ENCODE measurements at places on chromosomes 7 and 10.

- no peak for DNase-seq
These were observed 19.0 kb upstream of the C10orf71 start for GRCh38 chr10:49280001-49280408.

- DNase-seq: no peak
These were observed 33.6 kb upstream of the CHST15 start for GRCh38 chr10:124126983-124127385.

DNA sequence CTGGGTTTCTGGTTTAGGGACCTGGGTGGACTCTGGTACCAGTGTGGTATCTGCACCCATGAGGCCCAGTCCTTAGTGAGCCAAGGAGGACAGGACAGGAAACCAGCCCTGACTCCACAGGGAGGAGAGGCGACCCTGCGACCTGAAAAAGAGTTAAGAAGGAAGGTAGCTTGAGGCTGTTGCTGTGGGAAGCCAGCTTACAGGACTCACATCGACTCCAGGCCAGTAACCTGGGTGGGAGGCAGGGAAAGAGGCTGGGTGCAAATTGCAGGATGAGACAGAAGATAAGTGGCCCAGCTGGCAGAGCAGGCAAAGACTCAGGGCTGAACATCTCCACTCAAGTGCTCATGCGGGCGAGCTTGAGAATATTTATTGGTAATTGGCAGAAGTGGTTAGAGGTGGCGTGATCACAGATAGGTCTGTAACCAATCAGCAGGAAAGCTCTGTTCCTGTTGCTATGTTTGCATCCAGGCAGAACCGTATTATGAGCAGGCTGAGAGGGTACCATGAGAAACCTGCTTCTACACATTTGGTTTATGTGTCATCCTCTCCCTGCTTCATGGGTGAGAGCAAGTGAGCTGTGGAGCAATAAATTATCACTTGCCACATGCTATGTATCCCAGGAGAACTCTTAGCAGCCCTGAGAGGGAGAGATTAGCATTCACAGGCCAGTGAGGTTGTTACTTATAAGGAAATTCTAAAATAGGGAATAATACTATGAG, 11.0 kb downstream of the TLL2 start:
- DNase-seq: no peak

GRCh38 chr10:48957361-48958151, 17.9 kb upstream of the LRRC18 start:
- no peak for DNase-seq

GRCh38 chr10:74875966-74876365, 49.6 kb downstream of the KAT6B start:
- no peak for DNase-seq

DNA sequence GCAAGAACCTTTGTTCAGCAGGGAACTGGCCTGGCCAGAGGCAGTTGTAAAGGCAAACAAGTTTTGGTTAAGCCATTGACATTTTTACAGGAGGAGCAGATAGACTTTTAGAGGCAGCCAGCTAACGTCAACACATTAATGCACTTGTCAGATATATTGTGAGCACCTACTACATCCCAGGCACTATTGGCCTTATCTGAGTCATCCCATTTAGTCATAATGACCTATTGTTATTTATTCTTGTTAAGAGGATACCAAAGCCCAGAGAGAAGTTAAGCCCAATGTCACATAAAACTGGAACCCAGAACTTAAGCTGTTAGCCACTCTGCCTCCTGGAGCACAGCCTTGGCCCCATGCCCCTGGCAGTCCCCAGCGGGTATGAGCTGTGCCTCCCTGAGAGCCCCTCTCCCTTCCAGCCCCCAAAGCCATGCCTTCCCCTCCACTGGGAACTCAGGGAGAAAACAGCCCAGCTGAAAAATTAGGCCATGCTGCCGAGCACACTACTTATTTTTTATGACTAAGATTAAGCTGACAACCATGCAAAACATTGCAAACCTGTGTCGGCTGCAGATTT, 32.7 kb upstream of the TRIM8 start:
- DNase-seq: no peak

GRCh38 chr10:6763423-6763822, 183.3 kb upstream of the PRKCQ start:
- DNase-seq: no peak

GRCh38 chr7:151971829-151972228, 15.6 kb downstream of the GALNTL5 start:
- DNase-seq: no peak

GRCh38 chr10:110989016-110989415, 69.6 kb downstream of the SHOC2 start:
- DNase-seq: no peak

- DNase-seq: no peak
These were observed 59.0 kb downstream of the IKZF1 start for GRCh38 chr7:50363327-50364060.

DNA sequence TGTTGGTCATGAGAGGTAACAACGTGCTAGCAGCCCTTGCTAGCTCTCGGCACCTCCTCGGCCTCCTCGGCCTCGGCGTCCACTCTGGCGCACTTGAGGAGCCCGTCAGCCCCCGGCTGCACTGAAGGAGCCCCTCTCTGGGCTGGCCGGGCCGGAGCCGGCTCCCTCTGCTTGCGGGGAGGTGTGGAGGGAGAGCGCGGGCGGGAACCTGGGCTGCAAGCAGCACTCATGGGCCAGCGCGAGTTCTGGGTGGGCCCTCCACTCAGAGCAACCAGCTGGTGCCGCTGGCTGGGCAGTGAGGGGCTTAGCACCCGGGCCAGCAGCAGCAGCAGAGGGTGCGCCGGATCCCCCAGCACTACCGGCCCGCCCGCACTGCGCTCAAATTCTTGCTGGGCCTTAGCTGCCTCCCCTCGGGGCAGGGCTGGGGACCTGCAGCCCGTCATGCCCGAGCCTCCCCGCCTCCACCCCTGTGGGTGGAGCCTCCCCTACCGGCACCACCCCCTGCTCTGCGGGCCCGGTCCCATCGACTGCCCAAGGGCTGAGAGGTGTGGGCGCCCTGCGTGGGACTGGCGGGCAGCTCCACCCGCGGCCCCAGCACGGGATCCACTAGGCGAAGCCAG, 96.1 kb downstream of the PAXIP1 start:
- no peak for DNase-seq

- DNase-seq: no peak
These were observed 79.5 kb upstream of the SEMA3A start for GRCh38 chr7:84274029-84274638.

GRCh38 chr7:80681272-80681885, 42.9 kb downstream of the CD36 start:
- no peak for DNase-seq

DNA sequence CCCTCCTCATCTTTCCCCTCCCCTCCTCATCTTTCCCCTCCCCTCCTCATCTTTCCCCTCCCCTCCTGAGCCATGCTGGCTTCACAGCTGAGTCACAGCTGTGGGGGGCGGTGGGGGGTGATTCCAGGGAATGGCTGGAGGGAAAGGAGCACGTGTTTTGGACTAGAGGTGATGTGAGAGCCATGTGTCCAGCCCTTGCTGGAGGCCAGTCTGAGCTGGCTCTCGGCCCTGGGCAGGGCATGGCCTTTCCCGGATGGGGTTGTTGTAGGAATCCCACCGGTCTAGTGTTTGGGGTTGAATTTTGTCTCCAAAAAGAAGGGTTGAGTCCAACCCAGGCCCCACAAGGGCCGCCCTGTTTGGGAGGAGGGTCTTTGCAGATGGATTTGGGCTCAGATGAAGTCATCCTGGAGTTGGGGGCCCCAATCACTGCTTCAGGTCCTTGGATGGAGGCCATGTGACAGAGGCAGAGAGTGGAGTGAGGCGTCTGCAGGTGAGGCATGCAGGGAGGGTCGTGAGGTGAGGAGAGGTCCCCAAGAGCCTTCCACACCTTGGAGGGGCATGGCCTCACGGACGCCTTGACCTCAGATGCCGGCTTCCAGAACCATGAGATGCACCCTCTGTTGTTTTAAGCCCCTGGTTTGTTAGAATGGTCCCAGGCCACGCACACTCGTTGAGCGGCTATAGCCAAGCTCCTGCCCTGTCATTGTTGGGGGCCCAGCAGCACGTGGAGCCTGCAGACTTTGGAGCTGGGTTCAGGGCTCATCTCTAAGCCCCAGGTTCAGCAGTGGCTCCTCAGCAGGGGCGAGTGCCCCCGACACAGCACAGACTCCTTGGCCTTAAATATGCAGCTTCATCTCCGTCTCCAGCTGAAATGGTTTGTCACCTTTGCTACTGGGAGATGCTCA, 101.6 kb downstream of the DNAJB6 start:
- no peak for DNase-seq

- no peak for DNase-seq
These were observed 2.9 kb downstream of the SVOPL start for GRCh38 chr7:138698281-138698680.

- no peak for DNase-seq
These were observed 26.9 kb downstream of the ADCY1 start for GRCh38 chr7:45601094-45601493.

- DNase-seq: no peak
These were observed 642.2 kb downstream of the SH2D4B start for GRCh38 chr10:81179805-81180452.

GRCh38 chr10:130485958-130486895, 350.0 kb downstream of the GLRX3 start:
- no peak for DNase-seq

- DNase-seq: no peak
These were observed 6.0 kb downstream of the IL15RA start for GRCh38 chr10:5971315-5971832.

- no peak for DNase-seq
These were observed 19.8 kb upstream of the ZNF273 start for GRCh38 chr7:64883113-64883905.

DNA sequence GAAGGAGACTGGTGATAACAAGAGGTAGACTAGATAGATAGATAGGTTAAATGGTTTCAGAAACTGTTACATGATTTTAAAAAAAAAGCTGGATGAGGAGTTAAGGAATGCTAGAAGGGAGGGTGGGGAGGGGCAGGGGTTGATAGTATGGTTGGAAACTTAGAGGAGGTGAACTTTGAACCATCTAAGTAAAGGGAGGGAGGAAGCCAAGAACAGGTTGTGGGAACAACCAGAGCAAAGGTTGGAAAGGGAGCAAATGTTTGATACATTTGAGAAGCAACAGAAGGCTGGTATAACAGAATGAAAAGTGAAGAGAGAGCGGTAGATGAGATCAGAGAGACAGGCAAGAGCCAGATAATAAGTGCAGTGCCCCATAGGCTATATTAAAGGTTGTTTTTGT, 224.8 kb downstream of the FOXP2 start:
- DNase-seq: no peak

GRCh38 chr10:105857268-105858264, 1216.5 kb downstream of the SORCS3 start:
- no peak for DNase-seq

GRCh38 chr7:15764851-15765382, 78.4 kb upstream of the MEOX2 start:
- DNase-seq: no peak

DNA sequence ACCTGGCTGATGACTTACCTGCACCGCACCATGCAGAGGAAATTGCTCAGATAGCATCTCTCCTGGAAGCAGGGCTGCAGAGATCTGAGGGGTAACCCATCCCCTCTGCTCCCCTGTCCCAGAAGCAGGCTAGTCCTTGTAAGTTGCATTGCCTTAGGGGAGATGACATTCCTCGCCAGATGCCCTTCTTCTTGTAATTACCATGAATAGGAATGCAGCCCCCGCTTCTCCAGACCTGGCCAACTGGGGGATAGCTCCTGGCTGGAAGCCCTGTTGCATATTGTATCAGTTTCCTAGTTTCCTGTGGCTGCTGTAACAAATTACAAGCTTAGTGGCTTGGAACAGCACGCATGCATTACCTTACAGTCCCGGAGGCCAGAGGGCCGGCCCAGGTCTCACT, 47.5 kb upstream of the EN2 start:
- no peak for DNase-seq

DNA sequence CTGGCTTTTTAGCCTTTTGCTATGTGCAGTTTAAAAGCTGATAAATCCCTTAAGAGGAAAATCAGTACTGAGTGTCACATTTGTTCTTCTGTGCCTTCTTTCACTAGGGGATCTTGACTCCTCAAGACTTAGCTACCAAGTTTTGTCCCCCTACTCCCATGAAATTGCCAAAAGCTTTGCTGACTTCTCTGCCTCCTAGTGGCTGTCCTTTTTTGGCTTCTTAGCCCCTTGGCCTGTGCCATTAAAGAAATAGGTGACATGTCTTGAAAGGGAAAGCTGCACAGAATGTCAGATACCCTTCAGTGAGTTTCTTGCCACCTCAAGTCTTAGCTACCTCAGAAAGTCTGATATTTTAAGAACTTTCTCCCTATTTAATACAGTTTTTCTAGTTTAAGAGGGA, 10.5 kb downstream of the MKLN1 start:
- DNase-seq: no peak

GRCh38 chr10:3772361-3773171, 12.4 kb downstream of the KLF6 start:
- no peak for DNase-seq

Measured in AG04450 (cell line).